ENCODE measurements at places on chromosomes 5 and 9. TPM values are rescaled to one million over a fixed set of nuclear protein-coding genes. Genes with fewer than 3 reads are reported as not detected.

GRCh38 chr5:35483780-35484179, 133.9 kb upstream of the SPEF2 start:
- DNase-seq: no peak

DNA sequence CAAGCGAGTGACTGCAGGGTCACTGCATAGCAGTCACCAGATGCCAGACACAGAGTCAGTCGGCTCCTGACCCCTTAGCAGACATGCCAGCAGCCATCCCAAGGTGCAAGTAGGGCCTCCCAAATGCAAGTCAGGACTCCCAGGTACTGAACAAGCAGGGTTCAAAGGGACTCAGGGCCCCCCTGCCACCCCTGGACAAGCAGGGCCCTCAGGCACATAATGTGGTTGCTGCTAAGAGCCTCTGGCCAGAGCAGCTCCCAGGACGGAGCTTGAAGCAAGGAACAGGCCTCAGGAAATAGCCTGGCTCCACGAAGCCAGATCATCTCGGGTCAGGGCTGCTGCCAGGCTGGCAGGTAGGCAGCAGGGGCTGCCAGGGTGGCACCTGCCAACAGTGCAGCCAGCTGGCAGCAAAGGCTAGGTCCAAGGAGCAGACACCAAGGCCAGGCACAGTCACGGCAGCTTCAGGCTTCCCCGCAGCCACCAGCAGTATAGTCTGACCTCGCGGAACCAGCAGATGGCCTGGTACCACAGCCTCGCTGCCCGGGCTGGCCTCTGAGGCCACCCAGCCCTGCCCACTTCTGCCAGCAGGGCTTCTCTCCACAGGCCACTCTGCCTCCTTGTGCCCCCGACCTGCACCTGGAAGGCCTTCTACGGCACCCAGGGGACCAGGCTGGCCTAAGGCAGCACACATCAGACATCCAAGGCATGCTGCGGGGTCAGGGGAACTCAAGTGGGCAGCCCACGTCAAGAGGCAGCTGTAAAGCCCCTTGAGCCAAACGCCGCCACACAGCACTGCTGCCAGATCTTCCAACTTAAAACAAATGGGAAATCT, 7.4 kb downstream of the EEIG1 start:
- DNase-seq: peak; percentile 26

- DNase-seq: no peak
Observed at GRCh38 chr9:93205045-93205768, 21.3 kb downstream of the WNK2 start.

GRCh38 chr5:140351609-140352334, 5.4 kb upstream of the HBEGF start:
- peak; percentile 46 for DNase-seq

DNA sequence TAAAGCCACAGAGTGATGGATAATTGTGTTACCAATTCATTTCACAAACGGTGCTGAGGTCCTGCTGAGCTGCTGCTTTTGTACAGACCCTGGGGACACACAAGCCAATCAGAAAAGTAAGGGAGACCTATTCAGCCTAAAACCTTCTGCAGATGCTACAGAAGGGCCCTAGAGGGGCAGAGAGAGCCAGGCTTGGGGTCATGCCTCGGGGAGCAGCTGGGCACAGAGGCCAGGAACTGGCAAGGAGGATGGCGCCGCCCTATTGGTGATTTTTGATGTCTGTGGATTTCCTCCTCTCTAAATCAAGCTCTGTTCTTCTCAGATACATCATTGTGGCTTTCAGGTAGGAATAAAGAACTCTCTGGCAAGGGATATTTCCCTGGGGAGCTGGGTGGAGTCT, 181.9 kb downstream of the ZNF462 start:
- DNase-seq: peak; percentile 12

- DNase-seq: no peak
Observed at GRCh38 chr5:90947667-90948066, 389.1 kb downstream of the ADGRV1 start.

GRCh38 chr9:25427898-25428297, 250.3 kb downstream of the TUSC1 start:
- no peak for DNase-seq

Gene HMGXB3
- 93.5 TPM for total RNA-seq

GRCh38 chr9:7542126-7542525, 257.5 kb downstream of the DMAC1 start:
- DNase-seq: no peak

- DNase-seq: no peak
Observed at GRCh38 chr5:78588507-78588906, 60.1 kb downstream of the LHFPL2 start.

GRCh38 chr5:170519549-170519948, 15.7 kb downstream of the KCNIP1 start:
- no peak for DNase-seq

DNA sequence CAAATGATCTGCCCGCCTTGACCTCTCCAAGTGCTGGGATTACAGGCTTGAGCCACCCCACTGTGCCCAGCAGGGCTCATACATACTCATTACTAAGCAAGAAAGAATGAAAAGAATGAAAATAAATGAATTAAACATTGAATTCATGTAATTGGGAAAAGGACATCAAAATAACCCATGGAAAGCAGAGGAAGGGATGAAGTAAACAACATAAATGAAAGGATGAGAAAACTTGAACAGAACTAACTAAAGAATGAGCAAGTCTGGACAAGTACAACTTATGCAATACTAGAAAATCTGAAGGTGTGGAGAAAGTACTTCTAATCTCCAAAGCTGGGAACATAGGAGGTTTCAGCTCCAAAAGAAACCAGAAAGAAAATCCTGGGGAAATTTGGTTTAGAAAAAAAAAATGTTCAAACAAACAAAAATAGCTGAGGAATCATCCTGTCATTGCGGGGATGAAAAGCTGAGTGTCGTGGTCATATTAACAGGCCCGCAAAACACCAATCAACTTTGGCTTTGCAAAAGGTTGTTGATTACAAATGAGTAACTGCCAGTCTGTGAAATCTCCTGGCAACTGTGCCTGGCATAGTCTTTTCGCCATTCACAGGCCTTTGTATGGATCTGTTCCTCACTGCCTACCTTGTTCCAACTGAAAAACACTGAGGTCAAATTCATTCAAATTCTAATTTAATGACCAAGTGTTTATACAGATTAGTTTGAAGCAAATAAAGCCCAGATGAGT, 2.3 kb upstream of the AK3 start:
- no peak for DNase-seq

Gene FCN1
- total RNA-seq: 13.8 TPM

DNA sequence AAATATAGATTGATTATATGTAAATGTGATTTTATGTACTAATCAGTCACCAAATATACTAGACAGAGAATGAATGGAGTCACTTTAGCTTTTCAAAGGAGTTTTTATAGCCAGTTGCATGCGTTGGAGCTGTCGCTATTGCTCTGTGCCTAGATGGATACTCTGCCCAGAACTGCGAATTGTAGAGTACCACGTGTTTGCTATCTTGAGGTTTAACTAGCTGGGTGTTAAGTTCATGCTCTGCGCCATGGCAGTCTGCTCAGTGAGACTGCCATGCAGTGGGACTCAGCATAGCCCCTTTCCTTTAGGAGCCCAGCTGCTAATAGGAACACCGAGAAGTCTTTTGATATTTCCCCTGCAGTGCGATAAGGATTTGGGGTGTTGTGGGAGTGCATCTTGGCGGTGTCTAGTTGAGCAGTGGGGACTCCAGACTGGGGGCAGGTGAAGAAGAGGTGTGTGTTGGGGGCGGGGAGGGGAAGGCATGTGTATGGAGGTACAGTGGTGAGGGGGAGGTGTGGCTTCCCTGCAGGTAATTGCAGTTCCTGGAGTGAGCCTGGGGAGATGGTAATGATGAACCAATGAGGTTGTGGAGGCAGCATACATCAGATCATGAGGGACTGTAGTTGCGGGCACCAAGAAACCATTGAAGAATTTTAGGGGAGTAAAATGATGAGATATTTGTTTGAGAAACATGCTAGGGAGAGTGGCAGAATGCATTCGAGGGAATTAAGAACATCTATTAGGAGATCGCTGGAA, 118.9 kb downstream of the TRIO start:
- DNase-seq: no peak

Gene ANGPTL2
- 12.4 TPM for total RNA-seq

Gene ASS1
- 324 TPM for total RNA-seq

DNA sequence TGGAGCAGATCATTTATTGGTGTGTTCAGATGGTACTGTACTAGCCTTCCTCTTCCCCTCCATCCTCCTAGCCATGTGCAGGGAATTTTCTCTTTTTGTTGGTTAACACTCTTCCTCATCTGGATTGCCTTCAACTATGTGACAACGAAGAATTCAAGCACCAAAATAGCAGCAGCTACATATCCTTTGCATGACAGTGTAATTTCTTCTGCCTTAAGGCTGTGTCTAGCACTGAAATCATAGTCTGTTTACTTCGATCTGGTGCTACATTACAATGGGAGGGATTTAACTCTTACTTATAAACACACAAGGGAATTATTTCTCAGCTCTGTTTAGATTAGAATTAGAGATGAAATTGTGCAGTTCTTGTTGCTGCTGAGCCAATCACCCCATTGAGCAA, 260.4 kb downstream of the ARL15 start:
- no peak for DNase-seq

GRCh38 chr9:36928210-36928609, 105.9 kb downstream of the PAX5 start:
- no peak for DNase-seq

DNA sequence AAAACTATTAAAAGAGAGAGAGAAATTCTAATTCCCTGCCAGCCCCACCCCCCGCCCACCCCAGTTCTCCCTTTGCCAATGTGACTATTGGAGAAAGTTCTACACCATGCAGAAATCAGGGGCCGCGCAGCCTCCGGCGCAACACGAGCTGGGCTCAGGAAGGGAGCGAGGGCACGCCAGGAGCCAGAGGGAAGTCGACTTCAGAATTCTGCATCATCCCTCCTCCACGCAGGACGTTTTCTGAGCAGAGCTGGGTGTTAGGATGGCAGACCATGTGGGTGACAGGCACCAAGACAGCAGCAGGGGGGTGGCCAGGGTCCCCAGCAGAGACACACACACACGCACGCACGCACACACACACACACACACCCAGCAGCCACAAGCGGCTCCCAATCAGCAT, 72.6 kb downstream of the PTCH1 start:
- no peak for DNase-seq

- no peak for DNase-seq
Observed at GRCh38 chr5:31855134-31856040, 216.5 kb downstream of the PDZD2 start.

Gene TXNDC8
- total RNA-seq: not detected

- no peak for DNase-seq
Observed at GRCh38 chr9:133976887-133977286, 15.2 kb downstream of the VAV2 start.

GRCh38 chr5:56350011-56350596, 117.0 kb upstream of the ANKRD55 start:
- no peak for DNase-seq

GRCh38 chr5:143376911-143377813, 26.3 kb downstream of the NR3C1 start:
- DNase-seq: no peak

- DNase-seq: no peak
Observed at GRCh38 chr9:97545486-97545885, 44.0 kb downstream of the TMOD1 start.

Gene AFF4
- 66.1 TPM for total RNA-seq

Gene TMEM245
- 54.1 TPM for total RNA-seq

DNA sequence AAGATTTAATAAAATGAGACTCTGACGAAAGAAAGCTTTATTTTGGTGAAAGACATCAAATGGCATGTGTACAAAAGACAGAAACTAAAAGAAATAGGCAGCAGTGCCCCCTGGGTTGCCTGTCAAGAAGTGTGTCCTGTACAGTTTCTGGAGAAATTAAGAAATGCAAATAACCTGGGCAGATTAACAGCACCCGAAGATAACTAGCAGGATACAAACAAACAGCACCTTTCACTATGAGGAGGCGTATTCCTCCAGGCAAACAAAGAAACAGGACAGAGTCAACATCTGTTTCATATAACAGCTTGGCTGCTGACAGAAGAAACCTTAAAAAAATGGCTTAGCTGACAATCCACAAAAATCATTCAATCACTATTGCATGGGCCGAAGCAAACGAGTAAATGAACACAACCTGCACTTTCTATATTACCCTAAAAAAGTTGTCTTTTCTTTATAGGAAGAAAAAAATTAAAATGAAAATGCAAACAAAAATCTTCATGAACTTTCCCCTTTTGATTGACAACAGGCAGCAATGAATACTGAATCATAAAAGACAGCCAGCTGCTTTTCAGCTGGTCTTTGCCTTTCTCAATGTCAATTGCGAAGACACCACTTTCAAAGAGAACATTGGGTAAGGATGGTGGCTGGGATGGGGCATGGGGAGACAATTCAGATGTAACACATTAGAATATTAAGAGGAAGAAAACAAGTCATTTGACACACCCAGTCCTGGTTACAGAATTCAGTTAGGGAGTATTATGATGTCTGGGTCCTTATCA, 162.1 kb downstream of the ARL15 start:
- DNase-seq: no peak

DNA sequence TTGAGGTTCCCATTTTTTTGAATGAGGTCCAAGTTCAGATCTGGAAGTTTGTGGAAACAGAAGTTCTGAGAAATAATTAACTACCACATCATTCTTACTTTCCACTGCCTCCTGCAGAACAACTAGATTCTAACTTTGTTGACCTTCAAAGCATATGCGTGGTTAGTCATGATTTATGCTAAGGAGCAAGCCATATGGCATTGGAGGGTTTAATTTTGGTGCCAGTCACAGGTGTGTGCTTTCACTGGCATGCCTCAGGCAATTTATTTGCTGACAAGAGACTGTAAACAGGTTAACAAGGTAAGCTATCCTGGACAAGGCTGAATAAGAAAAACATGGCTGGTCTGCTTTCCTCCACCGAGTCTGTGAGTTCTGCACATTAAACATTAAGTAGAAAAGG, 31.5 kb downstream of the HMHB1 start:
- DNase-seq: no peak

Gene LRRC19
- 93.5 TPM for total RNA-seq

DNA sequence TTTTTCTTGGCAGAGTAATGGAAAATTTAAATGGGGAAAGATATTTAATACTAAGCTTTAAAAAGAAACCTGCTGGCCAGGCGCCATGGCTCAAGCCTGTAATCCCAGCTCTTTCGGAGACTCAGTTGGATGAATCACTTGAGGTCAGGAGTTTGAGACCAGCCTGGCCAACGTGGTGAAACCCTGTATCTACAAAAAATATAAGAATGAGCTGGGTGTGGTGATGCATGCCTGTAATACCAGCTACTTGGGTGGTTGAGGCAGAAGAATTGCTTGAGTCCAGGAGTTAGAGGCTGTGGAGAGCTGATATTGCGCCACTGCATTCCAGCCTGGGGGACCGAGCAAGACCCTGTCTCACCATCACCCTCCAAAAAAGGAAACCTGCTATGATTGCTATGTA, 32.8 kb downstream of the TUT7 start:
- DNase-seq: no peak

GRCh38 chr9:97794666-97795065, 58.4 kb upstream of the FOXE1 start:
- DNase-seq: no peak

- no peak for DNase-seq
Observed at GRCh38 chr9:2180154-2180553, 165.0 kb downstream of the SMARCA2 start.

Gene AQP7
- 207 TPM for total RNA-seq

GRCh38 chr9:134058716-134059115, 9.1 kb downstream of the BRD3 start:
- no peak for DNase-seq

GRCh38 chr9:16515879-16516301, 354.6 kb downstream of the BNC2 start:
- DNase-seq: no peak

GRCh38 chr9:33025572-33026342, 684 bp downstream of the DNAJA1 start:
- peak; percentile 73 for DNase-seq

Data from transverse colon (tissue), 4 donors.